Substantia nigra (tissue), 51 donors: ENCODE measurements at places on chromosomes 2 and 18.

- DNase-seq, result no peak
These were observed 36.2 kb upstream of the DNMT3A start for GRCh38 chr2:25377822-25378421.

- DNase-seq, result no peak
These were observed 88.9 kb upstream of the CYP1B1 start for GRCh38 chr2:38164881-38165280.

GRCh38 chr2:175228179-175228578 lies 46.7 kb upstream of the ATP5MC3 start:
- no peak for DNase-seq

- DNase-seq, result peak; percentile 42
These were observed 524 bp upstream of the SERTAD2 start for GRCh38 chr2:64654063-64654811.

DNA sequence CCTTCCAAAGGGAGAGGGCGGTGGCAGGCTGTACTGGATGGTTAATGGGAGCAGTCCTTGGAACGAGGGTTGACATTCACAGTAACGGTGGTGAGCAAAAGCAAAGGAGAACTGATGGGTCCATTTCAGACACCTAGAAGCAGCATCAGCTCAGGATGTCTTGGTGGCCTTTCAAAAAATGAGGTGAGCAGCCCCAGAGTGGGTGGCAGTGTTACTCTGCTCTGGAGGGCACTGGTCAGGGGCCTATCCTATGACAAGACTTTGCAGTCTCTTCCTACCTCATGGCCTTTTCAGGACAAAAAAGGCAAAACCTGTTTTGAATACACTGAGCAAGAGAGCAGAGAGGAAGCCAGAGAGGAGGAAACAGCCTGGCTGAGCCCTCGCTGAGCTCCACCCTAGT lies 23.5 kb downstream of the CAPN14 start:
- no peak for DNase-seq

DNA sequence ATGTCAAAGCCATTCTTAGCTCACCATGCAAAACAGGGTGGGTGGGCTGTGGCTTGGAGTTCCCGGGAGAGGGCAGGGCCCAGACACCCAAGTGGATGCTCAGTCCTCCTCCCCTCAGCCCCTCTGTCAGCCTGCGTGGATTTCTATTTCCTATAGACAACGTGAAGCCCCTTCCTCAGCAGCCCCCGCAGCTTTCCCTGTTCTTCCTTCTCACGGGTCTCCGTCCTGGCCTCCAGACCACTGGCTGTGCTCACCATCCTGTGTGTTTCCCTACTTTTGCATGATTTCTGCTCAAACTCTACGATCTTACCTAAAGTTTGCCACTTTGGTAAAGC lies 155.0 kb upstream of the PXDN start:
- DNase-seq, result no peak

GRCh38 chr2:226660526-226660925 lies 139.1 kb downstream of the IRS1 start:
- DNase-seq, result no peak

DNA sequence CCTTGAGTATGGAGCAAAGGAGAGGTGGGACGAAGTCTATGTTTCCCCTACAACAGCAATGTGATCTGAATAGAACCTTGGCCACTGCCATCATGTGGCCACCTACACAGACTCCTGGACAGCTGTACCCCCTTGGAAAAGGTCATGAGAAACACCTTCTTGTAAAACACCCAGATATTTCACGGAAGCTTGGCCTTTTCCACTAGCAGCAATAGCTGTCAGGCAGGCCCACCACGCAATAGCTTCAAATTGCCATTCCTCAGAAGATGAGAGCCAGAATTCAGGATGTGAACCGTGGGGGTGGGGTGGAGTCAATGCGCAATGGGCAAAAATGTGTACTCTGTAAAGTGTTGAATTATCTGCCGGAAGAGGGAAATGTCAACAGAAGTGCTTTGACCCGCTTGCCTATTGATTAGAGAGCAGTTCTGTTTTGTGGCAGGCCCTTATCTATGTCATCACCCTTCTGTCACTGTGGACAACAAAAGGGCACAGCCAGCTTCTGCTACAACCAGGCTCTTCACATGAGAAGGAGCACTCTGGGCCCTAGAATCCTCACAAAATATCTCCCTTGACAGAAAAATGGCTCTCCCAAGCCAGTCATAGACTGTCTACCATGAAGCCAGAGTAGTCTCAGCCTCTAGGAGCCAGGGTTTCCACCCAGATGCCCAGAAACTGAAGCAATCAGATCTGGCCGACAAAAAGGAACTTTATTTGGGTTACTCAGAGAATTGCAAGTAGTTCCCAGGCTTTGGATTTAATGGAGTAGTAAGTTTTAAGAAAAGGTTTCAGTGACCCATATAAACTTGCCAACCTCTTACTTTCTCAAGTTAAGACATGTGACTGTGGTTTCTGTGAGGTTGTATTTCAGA lies 9.5 kb downstream of the INPP1 start:
- DNase-seq, result no peak

GRCh38 chr2:234334151-234334550 lies 162.7 kb downstream of the ARL4C start:
- DNase-seq, result no peak

DNA sequence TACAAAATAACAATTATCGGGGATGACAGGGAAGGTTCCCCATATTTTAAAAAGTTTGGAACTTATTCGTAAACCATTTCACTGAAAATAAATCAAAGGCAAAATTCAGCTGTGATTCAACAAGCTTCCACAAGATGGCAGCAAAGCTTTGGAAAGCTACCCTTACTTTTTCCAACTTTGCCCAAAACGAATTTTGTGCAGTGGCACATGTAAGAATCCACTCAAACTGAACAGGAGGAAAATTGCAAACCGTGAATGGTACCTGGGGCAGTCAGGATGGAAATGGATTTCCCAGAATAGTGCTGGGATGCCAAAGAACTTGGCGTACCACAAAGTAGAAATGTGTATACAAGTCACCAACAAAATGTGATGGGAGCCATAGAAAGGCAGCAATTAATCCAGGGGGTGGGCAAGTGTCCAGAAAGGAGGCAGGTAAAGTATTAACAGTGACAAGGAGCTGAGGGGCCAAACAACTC lies 10.7 kb downstream of the RPL31 start:
- DNase-seq, result no peak

- DNase-seq, result no peak
These were observed 38.5 kb downstream of the AGAP1 start for GRCh38 chr2:235532307-235532706.

- DNase-seq, result no peak
These were observed 37.3 kb downstream of the CYRIA start for GRCh38 chr2:16628314-16628713.

DNA sequence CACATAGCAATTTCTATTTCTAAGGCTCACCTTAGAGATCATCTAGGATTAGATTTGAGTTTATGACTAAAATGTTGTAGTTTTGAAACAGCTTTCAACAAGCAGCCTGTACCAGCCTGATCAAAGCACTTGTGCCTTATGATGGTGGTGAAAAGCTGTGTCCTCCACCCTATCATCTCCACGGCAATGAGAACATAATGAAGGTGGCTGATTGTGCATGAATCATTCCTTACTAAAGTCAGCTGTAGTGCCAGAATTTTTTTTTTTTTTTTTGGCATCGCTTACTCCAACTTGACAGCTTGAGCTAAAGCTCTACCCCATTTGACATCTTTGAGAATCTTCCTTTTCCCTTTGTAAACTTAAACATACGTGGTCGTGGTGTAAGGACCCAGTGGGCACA lies 86.0 kb downstream of the DCC start:
- no peak for DNase-seq

DNA sequence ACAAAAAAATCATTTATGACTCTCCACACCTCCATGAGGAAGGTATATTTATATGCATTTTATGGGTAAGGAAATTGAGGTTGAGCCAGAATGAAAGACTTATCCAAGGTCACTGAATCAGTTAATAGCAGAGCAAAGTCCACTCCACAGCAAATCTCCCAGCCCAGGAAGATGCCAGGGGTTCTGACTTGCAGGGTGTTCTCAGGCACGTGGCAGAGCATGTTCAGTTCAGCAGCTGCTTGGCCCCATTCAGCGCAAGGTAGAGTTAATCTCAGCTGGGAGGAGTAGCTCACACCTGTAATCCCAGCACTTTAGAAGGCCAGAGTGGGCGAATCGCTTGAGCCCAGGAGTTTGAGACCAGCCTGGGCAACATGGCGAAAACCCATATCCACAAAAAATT lies 17.8 kb upstream of the DGKD start:
- DNase-seq, result no peak

- no peak for DNase-seq
These were observed 20.6 kb downstream of the EIF4E2 start for GRCh38 chr2:232571026-232571474.

DNA sequence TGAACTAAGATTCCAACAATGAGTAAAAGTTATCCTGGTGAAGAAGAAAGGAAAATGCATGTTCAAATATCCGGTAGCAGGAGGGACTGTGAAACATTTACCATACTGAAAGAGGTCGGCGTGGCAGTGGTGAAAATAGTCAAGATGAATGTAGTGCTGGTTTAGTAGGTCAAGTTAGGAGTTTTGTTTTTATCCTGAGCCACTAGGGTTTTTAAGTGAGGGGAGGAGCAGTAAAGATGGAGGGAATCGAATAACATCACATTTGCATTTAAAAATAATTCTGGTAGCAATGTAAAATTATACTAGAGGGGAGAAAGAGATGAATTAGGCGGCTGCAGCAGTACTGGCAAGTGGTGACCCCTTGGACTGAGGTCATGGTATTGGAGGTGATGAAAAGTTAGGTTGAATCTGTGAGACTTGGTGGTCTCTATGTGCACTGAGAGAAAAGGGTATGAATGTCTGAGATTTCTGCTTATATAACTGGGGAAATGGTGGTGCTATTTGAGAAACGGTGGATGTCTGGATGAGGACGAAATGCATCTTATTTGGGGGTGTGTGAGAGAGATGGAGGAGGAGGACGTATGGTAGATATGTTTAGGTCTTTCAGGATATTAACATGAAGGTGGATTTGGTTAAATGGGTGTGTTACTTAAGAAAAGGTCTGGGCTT lies 5.9 kb downstream of the VAPA start:
- DNase-seq, result no peak

- DNase-seq, result no peak
These were observed 357.1 kb downstream of the EN1 start for GRCh38 chr2:118490330-118490729.

GRCh38 chr18:58896734-58897508 lies 32.2 kb downstream of the ZNF532 start:
- no peak for DNase-seq

DNA sequence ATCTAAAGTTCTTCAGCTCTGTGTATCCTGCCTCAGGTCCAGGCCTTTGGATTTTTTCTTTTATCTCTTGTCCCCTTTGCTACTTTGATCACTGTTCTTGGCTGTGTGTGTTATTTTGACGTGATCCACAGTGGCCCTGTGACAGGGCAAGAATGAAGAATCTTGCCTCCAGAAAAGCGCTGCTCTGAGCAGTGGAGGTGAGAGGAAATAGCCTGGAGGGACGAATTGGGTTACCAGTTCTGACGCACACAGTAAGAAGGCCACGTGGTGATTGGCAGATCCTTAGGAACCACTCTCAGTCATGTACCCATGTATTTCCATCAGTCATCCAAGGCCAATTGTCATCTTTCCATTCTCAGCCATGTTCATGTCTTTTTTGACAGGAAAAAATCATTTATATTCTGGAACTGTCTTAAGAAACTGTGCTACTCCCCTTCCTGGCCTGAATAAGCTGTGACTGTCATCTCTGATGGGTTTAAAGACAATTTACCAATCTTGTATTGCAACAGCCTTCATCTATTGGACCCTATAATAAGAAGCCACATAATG lies 47.6 kb downstream of the MAPK4 start:
- DNase-seq, result no peak

- no peak for DNase-seq
These were observed 214.7 kb upstream of the LYPD1 start for GRCh38 chr2:132884705-132885104.

GRCh38 chr2:70691497-70692140 lies 76.4 kb downstream of the ADD2 start:
- no peak for DNase-seq

GRCh38 chr2:160269365-160269764 lies 69.3 kb upstream of the ITGB6 start:
- no peak for DNase-seq

- no peak for DNase-seq
These were observed 1183.2 kb upstream of the ACVR2A start for GRCh38 chr2:146661473-146662096.

GRCh38 chr2:236047886-236048540 lies 120.2 kb downstream of the GBX2 start:
- no peak for DNase-seq

DNA sequence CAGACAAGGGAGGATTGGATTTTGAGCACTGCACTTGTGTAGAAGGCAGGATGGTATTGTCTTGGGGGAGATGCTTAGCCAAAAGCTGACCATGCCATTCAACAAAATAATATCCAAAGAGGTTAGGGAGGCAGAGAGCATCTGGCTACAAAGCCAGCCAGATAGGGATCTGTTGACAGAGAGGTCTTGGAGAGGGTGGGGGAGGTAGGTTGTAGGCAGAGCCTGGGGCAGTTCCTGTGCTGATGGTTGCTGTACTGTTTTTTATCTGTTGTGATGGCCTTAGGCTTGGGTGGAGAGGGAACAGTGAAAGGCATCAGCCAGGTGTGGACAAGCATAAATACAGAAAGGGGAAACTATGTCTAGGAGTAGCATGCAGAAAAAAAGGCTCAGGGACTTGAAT lies 100.9 kb downstream of the AQP4 start:
- no peak for DNase-seq

- DNase-seq, result no peak
These were observed 135.7 kb downstream of the NFATC1 start for GRCh38 chr18:79531386-79531785.

GRCh38 chr2:5720426-5720825 lies 28.2 kb downstream of the SOX11 start:
- DNase-seq, result no peak

- DNase-seq, result no peak
These were observed 567.0 kb upstream of the SOX11 start for GRCh38 chr2:5125017-5125730.

- DNase-seq, result no peak
These were observed 25.4 kb downstream of the KCNG2 start for GRCh38 chr18:79823120-79823519.

DNA sequence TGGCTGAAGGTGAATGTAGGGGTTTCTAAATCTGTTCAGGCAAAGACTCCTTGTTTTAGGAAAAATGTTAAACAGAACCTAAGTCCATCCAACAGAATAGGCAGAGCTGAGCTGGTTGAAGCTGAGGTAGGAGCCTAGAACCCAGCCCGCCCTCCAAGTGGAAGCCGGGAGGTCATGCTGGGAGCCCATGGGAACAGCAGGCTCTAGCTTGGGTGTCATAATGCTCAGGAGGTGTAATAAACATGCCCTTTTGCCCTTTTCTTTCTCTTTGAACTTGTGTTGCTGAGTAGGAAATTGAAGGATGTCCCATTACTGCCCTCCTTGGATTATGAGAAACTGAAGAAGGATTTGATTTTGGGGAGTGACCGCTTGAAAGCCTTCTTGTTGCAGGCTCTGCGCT lies 60.3 kb downstream of the ARMC9 start:
- no peak for DNase-seq
